NCI-H446 (cell line): ENCODE measurements at places on chromosomes 7 and 10.

GRCh38 chr7:43926798-43927123 lies 525 bp downstream of the UBE2D4 start:
- no peak for DNase-seq

- DNase-seq = no peak
Observed at GRCh38 chr7:101488826-101489572, 126.3 kb downstream of the COL26A1 start.

- DNase-seq = no peak
Observed at GRCh38 chr7:25887266-25887665, 264.7 kb upstream of the NFE2L3 start.

DNA sequence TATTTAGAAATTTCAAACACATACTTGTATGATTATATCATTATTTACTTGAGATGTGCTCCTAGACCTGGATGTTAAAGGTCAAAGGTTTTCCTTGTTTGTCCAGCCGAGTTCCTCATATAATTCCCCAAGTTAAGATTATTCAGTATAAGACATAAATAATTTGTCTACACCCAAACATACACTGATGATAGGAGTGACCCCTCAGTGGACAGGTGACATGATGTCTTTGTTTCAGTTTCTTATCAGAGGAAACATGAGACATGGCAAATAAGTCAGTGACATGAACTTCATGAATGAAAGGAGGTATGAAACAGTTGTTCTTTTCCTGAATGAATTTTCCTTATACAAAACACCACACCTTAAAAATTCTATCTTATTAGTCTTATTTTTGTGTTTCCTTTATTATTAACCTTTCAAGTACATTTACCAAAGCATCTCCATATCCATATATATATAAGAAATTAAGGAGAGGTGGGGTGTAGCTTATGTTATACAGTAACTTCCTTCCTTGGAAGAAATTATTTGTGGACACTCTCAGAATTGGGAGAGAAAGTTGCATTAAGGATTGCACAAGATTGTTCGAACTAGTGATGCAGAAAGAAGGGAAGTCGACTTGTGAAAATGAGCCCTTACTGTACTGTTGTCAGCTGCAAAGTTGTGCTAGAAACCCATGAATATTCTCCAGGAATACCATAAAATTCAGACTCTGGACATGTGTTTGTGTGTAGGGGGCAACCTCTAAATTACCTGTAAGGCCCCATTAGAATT lies 60.5 kb downstream of the POM121L12 start:
- no peak for DNase-seq

DNA sequence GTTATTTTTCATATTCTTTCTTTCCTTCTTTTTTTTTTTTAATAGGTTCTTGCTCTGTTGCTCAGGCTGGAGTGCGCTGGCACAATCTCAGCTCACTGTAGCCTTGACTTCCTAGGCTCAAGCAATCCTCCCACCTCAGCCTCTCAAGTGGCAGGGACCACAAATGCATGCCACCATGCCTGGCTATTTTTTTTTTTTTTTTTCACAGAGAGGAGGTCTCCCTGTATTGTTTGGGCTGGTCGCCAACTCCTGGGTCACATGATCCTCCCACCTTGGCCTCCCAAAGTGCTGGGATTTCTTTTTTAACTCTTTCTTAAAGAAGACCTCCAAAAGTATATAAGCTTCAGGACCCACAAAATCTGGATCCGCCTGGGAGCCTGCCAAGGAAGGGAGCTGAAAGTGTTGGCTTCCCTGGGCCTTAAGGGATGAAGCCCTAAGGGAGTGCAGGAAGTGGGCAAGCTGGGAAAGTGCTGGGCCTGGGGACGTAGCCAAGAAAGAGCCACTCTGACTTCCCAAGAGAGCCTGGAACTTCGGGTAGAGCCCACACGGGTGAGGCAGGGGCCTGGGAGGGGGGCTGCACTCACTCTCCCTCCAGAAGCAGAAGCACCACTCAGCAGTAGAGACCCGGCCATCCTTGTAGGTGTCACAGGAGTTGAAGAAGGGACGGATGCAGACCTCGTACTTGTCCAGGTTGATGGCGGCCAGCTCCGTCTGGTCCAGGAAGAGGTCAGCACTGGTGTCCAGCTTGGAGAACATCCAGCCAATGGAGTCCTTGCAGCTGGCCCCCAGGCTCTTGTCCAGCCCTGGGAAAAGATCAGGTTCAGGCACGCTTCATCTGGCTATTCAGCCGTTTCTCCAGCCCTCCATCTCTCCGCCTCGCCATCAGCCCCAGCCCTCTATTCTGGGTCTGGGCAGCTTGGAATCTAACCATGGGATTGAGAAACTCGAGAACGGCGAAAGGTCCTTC lies 21.8 kb downstream of the SPOCK2 start:
- no peak for DNase-seq

- no peak for DNase-seq
Observed at GRCh38 chr7:142940966-142941535, 1.8 kb downstream of the LLCFC1 start.

GRCh38 chr7:40455485-40455884 lies 320.7 kb downstream of the SUGCT start:
- DNase-seq = no peak

GRCh38 chr7:47714669-47715607 lies 133.0 kb upstream of the TNS3 start:
- no peak for DNase-seq

- peak; percentile 15 for DNase-seq
Observed at GRCh38 chr10:71598621-71599055, 120.9 kb downstream of the C10orf105 start.

- no peak for DNase-seq
Observed at GRCh38 chr10:11609492-11610093, 1.9 kb downstream of the USP6NL start.

DNA sequence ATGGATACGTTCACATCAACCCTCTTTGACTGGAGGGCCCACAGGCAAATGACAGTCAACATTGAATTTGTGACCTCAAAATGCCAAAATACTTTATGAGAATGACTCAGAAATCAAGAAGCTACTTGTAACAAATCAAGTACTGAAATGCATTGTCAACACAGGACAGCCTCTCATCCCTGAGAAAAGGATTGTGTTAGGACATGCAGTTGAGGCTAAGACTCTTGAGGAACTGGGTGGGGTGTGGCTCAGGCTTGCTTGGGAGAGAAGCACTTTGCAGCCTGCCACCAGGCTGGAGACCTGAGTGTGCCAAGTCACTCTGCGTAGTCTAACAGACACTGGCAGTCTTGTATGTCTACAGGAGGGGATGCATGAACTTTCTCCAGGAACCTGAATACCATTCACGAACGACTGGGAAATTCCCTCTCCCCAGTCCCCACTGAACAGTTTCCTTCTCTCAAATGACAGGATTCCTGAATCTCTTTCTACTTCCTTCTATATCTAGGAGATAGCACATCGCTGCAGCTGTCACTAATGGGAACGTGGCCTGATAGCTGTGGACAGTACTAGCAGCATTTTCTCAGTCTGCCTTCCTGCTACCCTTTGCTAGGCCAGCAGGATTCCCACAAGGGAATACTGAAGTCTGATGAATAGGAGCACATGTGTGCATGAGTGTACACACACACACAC lies 3.3 kb upstream of the SMO start:
- no peak for DNase-seq

GRCh38 chr10:17407047-17407446 lies 47.3 kb downstream of the ST8SIA6 start:
- no peak for DNase-seq

DNA sequence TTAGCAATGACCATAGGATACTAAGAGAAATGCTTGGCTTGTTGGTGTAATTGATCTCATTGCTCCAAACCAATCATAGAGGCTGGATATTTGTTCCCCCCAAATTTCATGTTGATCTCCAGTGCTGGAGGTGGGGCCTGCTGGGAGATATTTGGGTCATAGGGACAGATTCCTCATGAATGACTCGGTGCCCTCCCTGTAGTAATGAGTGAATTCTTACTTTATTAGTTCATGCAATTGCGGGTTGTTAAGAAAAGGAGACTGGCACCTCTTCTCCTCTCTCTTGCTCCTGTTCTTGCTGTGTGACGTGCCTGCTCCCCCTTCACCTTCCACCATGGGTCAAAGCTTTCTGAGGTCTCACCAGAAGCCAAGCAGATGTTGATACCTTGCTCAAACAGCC lies 630.1 kb downstream of the CALN1 start:
- no peak for DNase-seq

- DNase-seq = no peak
Observed at GRCh38 chr7:136245327-136246004, 268.3 kb upstream of the MTPN start.

GRCh38 chr10:86599041-86599440 lies 55.3 kb upstream of the OPN4 start:
- DNase-seq = no peak

DNA sequence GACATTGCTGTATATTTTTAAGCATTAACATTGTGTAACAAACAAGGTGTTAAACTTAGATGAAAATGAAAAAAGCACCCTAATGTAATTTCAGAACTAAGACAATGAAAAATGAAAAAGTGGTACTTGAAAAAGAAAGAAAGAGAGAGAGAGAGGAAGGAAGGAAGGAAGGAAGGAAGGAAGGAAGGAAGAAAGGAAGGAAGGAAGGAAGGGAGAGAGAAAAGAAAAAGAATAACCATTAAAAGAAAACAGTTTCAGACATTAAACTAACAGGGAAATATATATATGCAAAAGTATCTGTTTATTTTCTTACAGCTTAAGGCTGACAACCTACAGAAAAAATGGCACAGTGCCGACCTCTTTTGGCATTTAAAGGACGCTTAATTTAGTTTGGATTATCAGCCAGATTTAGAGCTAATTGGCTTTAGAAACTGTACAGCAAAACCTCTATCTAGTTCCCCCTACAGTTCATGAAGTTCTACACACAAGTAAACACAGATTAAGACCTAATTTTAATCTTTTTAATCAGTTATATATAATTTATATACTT lies 13.8 kb downstream of the MTERF1 start:
- DNase-seq = peak; percentile 21

GRCh38 chr7:100506356-100506923 lies 22.7 kb downstream of the NYAP1 start:
- DNase-seq = no peak

- DNase-seq = no peak
Observed at GRCh38 chr10:123974406-123974805, 82.8 kb upstream of the CPXM2 start.

DNA sequence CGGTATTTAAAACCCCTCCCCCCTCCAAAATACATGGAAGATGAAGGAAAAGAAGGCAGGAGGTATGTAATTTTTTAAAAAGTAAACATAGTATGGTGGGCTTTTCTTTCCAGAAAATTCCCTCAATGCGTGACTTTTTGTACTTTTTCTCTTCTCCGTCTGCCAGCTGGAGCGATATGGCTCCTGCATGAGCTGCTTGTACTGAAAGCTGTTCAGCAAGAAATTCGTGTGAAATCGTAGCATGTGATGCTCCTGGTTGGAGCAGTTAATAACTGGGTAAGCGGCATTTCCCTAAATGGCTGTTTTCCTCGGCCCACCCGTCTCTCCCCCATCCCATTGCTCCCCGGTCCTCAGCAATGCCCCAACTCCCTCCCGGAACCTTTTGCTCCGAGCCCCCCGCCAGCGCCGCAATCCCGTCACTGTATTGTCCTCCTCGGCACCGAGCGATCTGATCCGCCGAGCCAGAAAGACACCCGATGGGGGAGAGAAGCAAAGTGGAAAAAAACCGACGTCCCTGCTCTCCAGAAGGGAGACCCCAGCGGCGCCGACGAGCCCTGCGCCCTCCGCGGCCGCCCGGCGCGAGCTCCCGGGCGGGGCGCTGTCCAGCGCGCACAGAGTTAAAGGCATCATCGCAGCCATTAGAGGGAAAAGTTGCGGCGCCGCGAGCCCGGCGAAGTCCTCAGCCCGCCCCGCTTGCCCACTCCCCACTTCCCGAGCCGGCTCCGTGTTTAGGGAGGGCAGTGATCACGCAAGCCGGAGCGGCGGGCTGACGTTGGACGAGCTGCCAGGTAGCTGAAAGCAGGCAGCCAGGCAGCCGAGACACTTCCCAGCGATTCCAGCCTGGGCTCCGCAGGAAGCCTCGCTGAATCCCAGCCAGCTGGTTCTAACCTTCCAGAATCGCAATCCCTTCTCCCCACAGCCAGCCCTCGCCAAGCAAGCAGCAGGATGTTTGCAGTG lies at the start of gene VSTM2A:
Gene VSTM2A (plus strand): TSS at position 707 of the 957 bp plus-strand sequence. CDS start 356 bp downstream, outside the sequence.
- no peak for DNase-seq

DNA sequence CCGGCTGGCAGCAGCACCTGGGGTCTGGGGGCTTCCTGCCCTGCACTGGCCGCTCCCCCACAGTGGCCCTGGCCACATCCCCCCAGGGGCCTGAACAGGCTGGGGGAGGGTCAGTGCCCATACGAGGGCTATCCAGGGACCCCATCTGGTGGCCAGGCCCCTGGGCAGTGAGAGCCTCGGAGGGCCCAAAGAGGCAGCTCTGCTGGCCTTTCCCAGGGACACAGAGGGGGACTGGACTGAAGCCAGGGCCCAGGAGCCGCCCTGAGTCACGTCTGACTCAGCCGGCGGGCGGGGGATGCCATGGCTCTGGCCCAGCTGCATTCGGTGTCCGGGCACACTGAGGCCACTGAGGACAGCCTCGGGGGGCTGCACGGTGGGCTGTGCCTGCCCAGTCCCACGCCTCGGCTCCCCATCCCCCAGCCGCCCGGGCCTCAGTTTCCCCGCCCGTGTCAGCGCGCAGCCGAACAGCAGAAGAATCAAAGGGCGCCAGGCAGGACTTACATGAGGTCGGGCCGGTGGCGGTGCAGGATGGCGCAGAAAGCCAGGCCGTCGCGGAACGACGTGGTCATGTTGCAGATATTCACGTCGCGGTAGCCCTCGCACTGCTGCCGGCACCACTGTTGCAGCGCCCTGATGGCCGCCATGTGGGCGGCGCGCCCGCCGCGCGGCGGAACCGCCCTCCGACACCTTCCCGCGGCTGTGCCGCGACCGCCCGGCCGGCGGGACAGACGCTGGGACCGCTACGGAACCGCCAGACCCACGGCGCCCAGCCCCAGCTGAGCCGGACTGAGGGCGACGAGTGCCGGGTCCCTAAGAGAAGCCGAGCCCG lies at the start of gene MICALL2:
Gene MICALL2 (minus strand): TSS at position 788 of the 829 bp plus-strand sequence. CDS start 144 bp downstream, at position 644.
- peak; percentile 62 for DNase-seq

GRCh38 chr10:101566333-101567164 lies 21.5 kb downstream of the POLL start:
- no peak for DNase-seq

GRCh38 chr10:11354823-11355222 lies 256.6 kb downstream of the USP6NL start:
- DNase-seq = no peak

DNA sequence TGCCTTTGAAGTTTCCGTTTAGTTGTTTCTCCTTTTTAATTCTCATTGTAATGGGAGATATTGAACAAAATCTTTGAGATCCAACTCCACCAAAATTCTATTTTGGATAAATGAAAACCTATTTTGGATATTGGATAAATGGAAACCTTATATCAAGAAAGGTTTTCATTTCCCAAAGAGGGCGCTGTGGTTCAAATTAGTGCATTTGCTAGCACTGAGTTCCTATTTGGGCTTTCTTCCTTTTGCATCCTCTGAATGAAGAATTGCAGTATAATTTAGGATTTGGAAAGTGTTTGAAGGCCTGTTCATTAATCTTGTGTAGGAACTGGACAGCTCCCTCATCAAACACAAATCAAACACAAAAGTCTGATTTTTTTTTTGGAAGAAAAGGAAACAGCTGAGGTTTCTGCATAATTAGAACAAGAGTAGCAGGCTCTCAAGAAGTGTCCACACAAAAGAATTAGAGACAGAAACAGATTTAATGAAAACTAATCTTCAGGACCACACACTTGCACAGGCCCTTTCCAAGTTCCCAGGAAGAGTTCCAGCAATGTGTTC lies 80.8 kb upstream of the KLF14 start:
- DNase-seq = no peak
